ENCODE measurements at places on chromosomes 2 and 18.

DNA sequence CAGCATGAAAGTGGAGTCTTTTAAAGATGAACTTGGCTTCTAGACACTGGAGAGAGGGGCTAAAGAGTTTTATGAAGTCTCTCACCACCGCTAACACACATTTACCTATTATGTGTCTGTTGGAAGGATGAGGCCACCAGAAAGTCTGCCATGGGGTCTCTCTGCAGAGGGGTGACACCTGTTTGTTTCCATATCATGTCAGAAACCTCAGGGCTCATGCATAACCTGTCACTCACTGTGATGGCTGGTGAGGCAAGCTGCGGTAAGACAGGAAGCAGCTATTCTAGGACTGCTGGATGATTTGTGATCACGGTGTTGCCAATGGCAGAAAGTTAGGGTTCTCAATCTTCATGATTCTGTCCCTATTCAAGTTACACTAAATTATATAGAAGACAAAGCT lies 60.8 kb upstream of the DNMT3A start:
- peak; percentile 12 for DNase-seq

GRCh38 chr2:72992734-72993102 lies 75.4 kb downstream of the EMX1 start:
- DNase-seq: no peak

- no peak for DNase-seq
These were observed 104.7 kb upstream of the FAM117B start for GRCh38 chr2:202530038-202530437.

DNA sequence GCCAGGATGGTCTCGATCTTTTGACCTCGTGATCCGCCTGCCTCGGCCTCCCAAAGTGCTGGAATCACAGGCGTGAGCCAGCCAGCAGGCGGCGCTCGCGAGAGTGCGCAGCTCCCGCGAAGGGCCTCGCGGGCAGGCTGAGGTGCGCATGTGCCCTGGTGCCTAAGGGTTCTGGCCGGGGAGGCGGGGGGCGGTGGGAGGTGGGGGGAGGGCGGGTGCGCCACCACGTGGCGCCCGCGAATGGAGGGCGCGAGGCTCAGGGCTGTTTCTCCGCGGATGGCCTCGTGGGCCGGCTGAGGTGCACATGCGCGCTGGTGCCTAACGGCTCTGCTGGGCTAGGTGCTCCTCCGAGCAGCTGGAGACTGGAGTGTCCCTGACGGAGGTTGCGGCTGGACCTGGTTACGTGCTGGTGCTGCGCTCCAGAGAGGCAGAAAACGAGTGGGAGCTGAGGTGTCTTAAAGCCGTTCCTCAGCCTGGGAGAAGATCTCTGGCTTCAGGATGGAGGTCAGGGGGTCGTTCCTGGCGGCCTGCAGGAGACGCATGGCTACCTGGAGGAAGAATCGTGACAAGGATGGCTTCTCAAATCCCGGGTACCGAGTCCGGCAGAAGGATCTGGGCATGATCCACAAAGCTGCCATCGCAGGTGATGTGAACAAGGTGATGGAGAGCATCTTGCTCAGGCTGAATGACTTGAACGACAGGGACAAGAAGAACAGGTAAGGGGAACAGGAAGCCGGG lies at the start of gene ANKRD62:
Gene ANKRD62 (plus strand): TSS at position 324 of the 738 bp plus-strand sequence. CDS start 175 bp downstream, at position 499.
- no peak for DNase-seq

GRCh38 chr2:75986617-75987016 lies 275.9 kb upstream of the GCFC2 start:
- DNase-seq: no peak

GRCh38 chr18:4405965-4406364 lies 49.1 kb downstream of the DLGAP1 start:
- no peak for DNase-seq

- DNase-seq: no peak
These were observed 80.9 kb downstream of the PHLPP1 start for GRCh38 chr18:62796216-62796621.

DNA sequence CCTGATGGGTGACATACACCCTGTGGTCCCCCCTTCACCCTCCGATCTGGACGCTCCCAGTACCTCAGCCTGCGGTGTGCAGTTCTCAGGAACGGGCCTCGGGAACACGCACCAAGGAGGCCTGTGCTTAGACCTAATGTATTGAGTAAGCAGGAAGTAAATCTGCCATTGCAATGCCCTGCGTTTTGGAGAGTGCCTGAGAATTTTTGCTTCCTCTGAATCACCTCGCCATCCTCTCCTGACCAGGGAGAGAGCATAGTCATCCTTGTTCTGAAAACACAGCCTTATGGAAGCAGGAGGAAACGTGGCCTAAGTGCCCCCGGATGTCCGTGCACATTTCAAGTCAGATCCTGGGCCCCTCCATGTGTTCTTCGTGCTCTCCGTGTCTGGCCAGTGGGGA lies 272.2 kb downstream of the NDUFA10 start:
- no peak for DNase-seq

DNA sequence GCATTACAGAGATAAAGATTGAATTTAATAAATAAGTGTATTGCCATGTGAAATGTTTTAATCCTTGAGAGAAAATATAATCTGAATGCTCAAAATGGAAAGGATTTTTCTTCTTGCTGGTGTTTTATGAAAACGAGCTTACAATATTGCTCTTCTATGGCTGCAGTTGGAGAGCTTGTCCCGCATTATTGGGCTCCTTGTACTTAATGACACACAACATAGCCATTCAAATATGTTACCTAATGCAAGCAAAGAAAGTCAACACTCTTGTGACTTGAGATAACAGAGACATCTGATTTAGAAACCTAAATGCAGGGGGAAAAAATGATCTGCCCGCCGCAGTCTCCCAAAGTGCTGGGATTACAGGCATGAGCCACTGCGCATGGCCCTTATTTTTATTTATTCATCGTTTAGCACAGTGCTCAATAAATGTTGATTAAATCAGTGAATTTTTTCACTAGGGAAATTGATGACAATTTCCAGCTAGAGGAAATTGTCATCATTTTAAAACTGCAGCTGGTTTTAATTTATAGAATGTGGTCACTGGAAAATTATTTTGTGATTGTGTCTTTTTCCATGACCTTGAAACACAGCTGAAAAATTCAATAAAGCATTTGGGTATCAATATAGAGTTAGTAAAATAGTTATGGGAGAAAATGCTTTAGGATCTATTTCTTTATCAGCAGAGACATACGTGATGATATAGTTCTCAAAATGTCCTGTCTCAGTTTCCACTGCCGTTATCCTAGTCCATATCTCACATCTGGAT lies 2.4 kb upstream of the PRKD3 start:
- no peak for DNase-seq

DNA sequence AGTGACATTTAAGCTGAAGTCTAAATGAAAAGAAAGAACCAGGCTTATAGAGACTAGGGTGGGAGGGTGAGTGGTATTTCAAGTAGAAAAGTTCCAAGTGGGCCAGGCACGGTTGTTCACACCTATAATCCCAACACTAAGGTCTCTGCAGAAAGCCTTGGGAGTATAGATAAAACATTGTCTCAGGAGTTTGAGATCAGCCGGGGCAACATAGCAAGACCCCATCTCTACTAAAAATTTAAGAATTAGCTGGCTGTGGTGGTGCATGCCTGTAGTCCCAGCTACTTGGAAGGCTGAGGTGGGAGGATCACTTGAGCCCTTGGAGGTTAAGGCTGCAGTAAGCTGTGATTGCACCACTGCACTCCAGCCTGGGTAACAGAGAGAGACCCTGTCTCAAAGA lies 143.4 kb upstream of the PKDCC start:
- DNase-seq: no peak

DNA sequence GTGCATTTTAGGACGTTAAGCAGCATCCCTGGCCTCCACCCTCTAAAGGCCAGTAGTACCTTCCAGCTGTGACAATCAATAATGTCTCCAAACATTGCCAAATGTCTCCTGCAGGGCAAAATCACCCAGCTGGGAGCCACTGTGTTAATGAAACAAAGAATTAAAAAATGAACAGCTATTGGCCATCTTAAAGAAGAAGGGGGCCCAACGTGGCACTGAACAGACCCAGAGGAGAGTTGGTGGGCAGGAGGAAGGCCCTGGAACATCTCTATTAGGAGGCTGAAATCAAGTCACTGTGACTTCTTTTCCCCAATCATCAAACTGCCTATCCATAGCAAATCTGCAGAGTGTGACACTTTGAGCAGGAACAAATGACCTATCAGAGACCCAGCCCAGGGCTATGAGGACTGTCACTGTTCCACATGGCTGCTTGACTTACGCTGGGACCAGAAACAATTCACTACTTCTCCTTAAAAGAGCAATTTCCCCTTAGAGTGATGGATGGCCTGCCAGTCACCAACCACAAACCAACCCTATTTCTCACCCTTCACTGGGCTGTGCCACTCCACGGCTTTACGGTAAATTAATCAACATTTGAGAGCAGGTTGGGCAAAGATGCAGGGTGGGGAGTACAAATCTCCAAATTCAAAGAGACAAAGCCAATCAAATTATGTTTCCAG lies 35.2 kb upstream of the TEX51 start:
- no peak for DNase-seq

- DNase-seq: no peak
These were observed 383.2 kb downstream of the BCL11A start for GRCh38 chr2:60170272-60170671.

- DNase-seq: no peak
These were observed 120.6 kb downstream of the NRP2 start for GRCh38 chr2:205802941-205803340.

- DNase-seq: no peak
These were observed 1.1 kb downstream of the KCNJ3 start for GRCh38 chr2:154699575-154699930.

- no peak for DNase-seq
These were observed 84.2 kb upstream of the PIK3C3 start for GRCh38 chr18:41870817-41871216.

DNA sequence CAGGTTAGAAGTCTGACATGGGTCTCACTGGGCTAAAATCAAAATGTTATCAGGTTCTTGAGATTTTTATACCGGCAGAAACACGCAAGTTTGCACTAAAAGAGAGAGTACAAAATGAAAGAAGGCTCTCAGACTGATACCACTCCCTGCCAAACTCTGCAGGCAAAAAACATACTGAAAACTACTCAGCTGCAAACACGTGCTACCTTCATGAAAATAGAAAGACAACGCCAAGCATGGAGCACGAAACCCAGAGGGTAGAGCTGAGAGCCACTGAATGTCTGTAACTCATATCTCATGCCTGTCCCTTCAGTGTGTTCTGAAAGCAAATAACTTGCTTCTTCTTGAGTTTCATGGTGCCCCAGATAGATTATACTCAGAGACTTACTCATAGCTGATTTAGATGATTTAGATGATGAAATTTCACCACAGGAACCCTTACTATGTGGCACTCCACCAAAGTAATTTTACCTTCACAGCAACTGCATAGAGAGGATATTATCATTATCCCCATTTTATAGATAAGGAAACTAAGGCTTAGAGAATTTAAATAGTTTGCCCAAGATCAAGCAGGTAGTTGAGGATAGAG lies 313.0 kb upstream of the SLC39A10 start:
- DNase-seq: no peak

GRCh38 chr2:38740851-38741731 lies 10.1 kb downstream of the SRSF7 start:
- DNase-seq: no peak

- DNase-seq: no peak
These were observed 21.9 kb upstream of the PPP1CB start for GRCh38 chr2:28729698-28730097.

DNA sequence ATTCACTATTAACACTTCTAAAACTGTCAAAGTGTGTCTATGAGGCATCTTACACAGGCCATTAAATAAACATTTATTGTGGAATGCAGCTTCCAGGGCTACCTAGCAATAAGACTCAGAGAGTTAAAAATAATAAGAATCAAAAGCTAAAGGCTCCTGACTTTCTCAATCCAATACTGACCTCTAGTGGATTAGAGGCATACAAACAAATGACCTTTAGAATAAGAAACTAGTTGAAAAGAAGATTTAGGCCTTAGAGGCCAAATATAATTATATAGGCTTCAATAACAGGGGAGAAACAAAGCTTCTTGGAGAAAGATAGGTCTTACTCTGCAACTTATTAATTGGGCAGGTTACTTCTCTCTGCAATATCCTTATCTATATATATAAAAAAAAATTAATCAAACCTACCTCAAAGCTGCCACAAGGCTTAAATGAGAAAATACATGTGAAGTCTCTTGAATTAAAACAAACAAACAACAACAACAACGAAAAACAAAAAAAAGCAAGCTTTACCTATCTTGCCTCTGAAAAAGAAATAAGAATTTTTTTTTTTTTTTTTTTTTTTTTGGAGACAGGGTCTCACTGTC lies 246.1 kb downstream of the EXOC6B start:
- DNase-seq: no peak

GRCh38 chr2:112242384-112242783 lies 12.5 kb downstream of the ZC3H8 start:
- DNase-seq: no peak

- DNase-seq: no peak
These were observed 53.6 kb upstream of the EML6 start for GRCh38 chr2:54669677-54670484.

GRCh38 chr2:112006076-112006410 lies 49.0 kb upstream of the TMEM87B start:
- DNase-seq: no peak

GRCh38 chr2:150732491-150732890 lies 245.0 kb upstream of the RND3 start:
- DNase-seq: no peak

DNA sequence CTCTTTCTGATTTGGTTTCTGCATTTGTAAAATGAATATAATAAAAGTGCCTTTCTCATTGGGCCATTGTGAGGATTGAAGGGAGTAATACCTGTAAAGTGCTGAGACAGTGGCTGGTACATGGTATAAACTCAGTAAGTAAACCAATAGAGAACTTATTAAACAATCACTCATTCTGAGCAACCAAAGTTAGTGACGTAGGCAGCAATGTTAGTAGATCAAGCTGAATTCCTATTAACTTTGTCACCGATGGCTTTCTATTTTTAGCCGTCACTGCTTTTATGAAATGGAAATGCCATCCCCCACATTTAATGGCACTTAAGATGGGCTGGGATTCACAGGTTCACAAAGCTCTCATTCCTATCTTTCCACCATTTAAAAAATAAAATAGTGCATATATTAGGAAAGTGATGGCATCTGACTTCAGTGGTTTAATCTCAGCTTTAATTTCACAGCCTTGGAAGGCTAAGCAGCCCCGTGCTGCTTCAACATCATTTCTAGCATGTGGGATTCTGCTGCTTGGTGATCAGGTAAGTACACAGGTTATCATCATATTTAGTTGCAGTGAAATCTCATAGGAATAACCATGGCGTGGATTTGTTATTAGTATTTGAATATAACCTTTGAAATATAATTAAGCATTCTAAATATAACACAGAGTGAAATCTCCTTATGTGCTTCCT lies 17.6 kb upstream of the PPP4R1 start:
- no peak for DNase-seq

DNA sequence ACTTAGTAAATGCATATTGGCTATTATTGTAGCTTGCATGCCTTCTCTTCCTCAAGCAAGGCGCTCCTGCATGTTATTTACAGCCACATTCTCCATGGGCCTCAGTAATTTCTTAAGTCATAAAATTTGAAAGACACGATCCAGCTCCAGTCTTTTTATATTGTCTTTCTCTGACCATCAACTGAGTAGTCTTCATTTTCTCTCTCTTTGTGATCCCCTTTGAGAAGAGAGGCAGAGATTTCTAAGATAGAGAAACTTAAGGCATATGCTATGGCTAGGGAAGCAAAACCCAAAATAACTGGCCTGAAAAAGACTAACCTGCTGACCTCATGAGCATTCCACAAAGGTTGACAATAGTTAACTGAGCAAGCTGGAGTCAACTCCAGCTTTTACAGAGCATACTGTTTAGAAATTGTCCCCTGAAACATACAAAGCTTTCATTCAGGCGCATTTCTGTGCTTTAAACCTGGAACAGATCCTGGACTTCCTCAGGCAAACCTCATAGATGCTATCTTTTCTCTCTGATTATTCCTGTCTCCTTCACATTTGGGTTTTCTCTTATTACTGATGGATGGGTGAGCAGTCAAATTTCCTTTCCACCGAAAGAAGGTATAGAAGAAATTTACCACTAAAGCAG lies 4.6 kb downstream of the DPP4 start:
- DNase-seq: no peak

All from stimulated activated naive CD8-positive, alpha-beta T cell treated with anti-CD3 and anti-CD28 coated beads, Interleukin-15, Interleukin-2, amounts not matched to agents 100 U/mL and 50 U/mL, for 24 hours (primary cell).